ENCODE measurements at places on chromosomes 3 and 15.

GRCh38 chr3:118772547-118773011 lies 262.1 kb downstream of the IGSF11 start:
- DNase-seq = no peak

GRCh38 chr3:123126031-123126430 lies 59.2 kb downstream of the PDIA5 start:
- no peak for DNase-seq

GRCh38 chr15:66758844-66759243 lies 56.8 kb downstream of the SMAD6 start:
- no peak for DNase-seq

GRCh38 chr3:179811321-179812095 lies 158.7 kb downstream of the USP13 start:
- DNase-seq = no peak

GRCh38 chr15:50315814-50316630 lies 39.0 kb downstream of the GABPB1 start:
- DNase-seq = no peak

DNA sequence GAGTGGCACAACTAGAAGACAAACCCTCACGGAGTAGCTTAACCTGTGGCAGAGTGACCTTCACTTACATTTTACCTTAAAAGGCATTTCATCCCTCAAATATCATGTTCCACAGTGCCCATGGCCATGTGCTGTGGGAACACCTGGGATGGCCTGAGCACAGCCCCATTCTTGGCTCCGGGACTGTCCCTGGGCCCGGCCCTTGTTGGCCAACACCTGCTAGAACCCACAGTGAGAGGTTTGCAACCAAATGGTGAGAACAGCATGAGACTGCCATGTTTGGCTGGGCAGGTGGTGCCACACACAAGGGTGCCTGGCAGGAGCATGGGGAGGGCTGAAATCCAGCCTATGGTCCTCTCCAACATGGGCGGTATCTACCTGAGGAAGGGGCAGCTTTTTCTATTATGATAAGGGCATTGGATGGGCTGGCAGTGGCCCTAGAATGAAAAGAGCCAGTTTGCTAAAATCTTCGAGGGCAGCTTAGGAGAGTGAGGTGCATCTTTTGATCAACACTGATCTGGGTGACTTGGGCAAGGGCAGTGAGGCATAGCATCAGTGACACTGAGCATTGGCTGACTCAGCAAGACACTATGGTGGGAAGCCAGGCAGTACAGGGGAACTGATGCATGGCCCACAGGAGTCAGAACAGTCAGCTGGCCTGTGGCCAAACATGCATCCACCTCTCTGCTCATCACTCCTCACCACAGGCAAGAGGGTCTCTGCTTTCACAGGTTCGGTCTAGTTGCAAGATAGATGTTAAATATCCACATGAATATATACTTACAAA lies 53.9 kb downstream of the SYNM start:
- no peak for DNase-seq

DNA sequence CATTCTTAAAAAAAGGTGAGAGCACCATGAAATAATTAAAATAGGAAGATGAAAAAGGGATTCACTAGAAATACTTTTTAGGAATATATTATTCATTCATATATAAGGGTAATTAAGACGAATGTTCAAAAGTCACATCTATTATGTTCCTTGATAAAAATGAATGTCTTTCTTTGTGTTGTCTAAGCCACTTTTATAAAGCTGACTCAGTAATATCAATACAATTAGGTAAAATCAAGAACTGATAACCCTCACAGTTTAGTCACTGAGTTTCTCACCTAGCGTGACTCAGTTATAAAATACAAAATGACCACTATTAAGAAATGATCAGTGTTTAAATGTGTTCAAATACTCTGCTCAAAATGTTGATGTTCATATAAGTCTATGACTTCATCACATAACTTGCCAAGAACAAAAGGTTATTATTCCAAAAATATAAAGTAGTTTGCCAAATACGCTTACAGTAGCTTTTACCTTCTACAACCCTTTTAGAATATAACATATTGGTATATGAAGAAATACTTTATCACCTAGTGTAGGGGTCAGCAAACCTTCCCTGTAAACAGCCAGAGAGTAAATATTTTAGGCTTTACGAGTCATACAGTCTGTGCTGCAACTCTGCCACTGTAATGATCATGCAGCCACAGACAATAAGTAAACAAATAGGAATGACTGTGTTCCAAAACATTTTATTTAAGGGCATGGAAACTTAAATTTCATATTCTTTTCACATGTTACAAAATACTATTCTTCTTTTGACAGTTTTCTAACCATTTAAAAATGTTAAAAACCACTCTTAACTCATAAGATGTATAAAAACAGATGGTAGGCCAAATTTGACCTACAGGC lies 369.8 kb downstream of the TBC1D5 start:
- DNase-seq = no peak

DNA sequence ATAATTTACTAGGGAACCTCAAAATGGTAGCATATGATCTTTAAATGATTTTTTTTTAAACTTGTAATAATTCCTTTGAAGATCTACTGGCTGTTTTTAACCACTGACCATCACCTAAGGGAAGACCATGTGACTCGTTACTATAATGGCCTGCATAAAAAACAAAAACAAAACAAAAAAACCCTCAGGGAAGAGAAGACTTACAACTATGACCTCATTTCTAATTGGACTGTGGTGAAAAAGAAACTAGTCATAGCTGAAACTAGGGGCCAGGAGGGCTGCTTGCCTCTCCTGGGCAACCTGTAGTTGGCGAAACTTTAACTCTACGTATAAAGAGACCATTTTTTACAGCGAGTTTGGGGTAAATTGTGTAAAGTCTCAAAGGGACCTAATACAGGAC lies 23.0 kb downstream of the PAQR9 start:
- DNase-seq = no peak

GRCh38 chr15:76951220-76951619 lies 19.7 kb downstream of the RCN2 start:
- DNase-seq = no peak

- no peak for DNase-seq
Observed at GRCh38 chr3:27239951-27240350, 129.2 kb downstream of the NEK10 start.

GRCh38 chr3:174356596-174356995 lies 502.5 kb upstream of the NAALADL2 start:
- DNase-seq = no peak

- no peak for DNase-seq
Observed at GRCh38 chr3:98588065-98588464, 5.3 kb downstream of the CPOX start.

DNA sequence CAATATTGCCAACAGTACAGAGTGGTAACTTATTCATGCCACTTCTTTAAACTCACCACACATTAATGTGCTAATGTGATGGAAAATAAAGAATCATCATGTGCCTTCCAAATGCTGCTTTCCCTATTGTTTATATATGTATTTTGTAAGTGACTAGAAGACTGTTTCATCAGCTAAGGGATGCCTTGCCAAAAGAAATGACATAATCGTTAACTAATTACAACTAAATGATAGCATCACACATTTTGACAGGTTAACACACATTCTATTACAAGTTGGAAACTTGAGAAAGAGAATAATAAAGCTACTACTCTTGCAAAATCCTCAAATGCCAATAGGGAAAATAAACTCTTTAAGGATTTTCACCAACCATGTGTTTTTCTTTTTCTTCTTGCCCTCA lies 329.9 kb upstream of the AGTR1 start:
- no peak for DNase-seq

Data from stimulated activated CD8-positive, alpha-beta memory T cell treated with anti-CD3 and anti-CD28 coated beads, Interleukin-2, amount 100 ng/mL, for 48 hours (primary cell).